Melanocyte of skin (primary cell): ENCODE measurements at places on chromosomes 2 and 18. TPM values are rescaled to one million over a fixed set of nuclear protein-coding genes. Genes with fewer than 3 reads are reported as not detected.

The PROM2 gene
- 0.34 and 0.36 TPM in 2 replicates for total RNA-seq

The INHA gene
- total RNA-seq, result 0.34 TPM in 1 of 2 replicates, not detected in the other

The IL1F10 gene
- total RNA-seq, result not detected in 2 replicates

The CYRIA gene
- under 0.01 TPM in 1 of 2 replicates, not detected in the other for total RNA-seq

The MTCL1 gene
- 9.7 and 21.0 TPM in 2 replicates for total RNA-seq

The CD207 gene
- 0.34 and 0.36 TPM in 2 replicates for total RNA-seq

The ERBB4 gene
- under 0.01 TPM in 2 replicates for total RNA-seq

The FBXO15 gene
- total RNA-seq, result 0.73 and 1.4 TPM in 2 replicates
